ENCODE measurements at places on chromosomes 6 and 20.
A peak's percentile ranks its signal among the peaks of the same experiment; 100 is the strongest.

DNA sequence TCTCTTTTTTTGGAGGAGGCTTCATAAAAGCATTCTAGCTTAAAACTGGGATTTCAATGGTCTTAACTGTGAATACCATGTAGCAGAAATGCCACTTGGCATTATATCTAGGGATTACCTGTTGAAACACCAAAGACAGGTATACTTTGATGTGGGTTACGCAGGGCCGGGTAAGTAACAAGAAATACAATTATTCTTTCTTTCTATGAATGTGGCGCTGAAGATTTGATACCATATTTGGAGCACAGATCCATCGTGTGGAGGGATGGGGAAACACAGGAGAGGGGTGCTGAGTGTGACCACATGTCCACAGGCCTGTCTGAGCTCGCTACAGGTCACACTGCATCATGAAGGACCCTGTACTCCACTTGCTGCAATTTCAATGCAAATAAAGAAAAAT, 257.8 kb downstream of the GMPR start:
- DNase-seq: no peak

GRCh38 chr6:36336779-36337241, at the start of gene BNIP5:
Gene BNIP5 (minus strand): TSS chr6:36336888. CDS start chr6:36330690, 6,198 bp downstream.
- DNase-seq: no peak

DNA sequence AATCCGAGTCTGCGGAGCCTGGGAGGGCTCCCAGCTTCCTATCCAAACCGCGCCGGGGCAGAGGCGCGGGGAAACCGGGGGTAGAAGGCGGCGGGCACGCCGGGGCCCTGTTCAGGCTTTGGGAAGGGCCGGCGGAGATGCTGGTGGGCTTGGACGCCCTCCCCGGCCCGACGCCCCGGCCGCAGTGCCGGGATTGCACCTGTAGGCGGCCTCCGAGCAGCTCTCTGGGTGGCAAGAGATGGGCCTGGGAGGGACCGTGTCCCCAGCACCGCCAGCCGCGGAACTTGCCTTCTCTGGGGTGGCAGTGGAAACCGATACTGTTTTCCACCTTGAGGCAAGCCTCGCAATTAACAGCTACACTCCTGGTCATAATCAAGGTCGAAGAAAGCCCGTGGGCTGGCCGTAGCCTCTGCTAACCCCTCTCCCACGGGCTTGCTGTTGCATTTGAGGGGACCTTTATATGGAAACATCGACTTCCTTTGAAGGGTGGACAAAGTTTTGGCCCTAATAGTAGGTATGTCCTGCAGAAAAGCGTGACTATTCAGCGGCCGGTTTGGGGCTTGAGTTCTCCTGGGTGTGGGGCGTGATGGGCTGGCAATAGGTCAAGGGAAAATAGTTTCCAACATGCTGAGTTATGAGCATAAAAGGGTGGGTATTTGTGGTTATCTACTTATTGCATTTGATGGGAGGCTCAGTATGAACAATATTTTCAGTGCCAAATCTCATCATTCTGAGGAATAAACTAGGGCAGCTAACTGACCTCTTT, 1.1 kb upstream of the JAG1 start:
- DNase-seq: peak; percentile 58

DNA sequence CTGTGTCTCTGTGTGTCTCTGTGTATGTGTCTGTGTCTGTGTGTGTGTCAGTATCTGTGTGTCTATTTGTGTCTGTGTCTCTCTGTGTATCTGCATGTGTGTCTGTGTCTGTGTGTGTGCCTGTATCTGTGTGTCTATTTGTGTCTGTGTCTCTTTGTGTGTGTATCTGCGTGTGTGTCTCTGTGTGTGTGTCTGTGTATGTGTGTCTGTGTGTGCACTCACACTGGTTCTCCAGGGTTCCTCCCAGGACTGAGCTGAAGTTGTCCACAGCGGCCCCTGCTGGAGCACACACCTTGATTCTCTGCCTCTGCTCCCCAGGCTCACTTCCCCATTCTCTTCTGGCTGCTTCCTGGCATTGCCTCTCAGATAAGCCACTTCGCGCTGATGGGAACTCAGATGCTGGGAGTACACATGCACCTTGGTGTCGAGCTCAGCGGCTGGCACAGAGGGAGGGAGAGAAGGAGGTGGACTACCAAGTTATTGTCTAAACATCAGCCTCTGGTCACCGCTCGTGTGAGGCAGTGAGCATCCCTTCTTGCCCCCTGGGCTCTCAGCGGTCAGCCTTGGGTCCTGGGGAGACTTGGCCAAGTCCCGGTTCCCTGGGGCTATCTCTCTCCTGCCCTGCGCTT, 104.9 kb upstream of the NXT1 start:
- DNase-seq: peak; percentile 45

GRCh38 chr6:36139431-36139830, 9.1 kb downstream of the MAPK13 start:
- DNase-seq: no peak

Measured in activated CD4-positive, alpha-beta T cell treated with anti-CD3 and anti-CD28 coated beads, Interleukin-10, Interleukin-2, amounts not matched to agents 100 ng/mL and 50 ng/mL, durations not matched to agents 16 hours and 8 hours (primary cell).